Smooth muscle cell of the brain vasculature (primary cell): ENCODE measurements at places on chromosomes 6 and 20.

- no peak for DNase-seq
Observed at GRCh38 chr6:129546702-129547101, 163.3 kb downstream of the ARHGAP18 start.

DNA sequence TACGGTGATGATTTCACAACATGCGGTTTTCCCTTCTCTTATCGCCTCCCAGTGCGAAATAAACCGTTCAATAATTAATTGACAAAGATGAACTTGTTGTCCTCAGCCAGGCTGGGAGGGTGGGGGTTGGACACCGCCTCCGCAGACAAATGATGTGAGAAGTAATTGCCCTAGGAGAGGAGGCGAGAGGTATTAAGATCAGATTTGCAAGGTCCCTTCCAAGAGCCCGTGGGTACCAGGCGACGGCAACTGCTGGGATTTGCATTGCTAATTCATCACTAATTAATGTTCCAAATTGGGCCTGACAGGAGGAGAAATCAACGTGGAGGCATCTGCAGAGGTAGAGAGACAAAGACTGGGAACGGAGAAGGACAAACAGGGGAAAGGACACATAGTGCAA, 90.2 kb upstream of the CCDC167 start:
- DNase-seq, result no peak

DNA sequence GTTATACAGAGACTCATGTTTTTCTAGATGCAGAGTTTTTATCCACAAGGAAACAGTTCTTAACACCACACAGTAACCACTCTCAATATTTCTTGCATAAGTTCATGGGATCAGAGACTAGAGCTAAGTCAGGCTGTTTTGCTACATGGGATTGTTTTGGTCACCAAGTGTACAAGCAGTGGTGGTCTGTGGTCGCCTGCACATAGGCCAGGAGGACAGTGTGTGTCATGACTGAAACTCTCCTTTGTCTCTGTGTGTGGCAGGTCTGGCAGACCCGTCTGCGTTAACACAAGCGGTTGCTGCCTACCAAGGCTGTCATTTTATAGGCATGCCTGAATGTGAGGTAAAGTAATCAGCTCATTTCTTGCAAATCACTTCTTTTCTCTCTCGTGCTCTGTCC, 18.9 kb downstream of the WRNIP1 start:
- DNase-seq, result no peak

DNA sequence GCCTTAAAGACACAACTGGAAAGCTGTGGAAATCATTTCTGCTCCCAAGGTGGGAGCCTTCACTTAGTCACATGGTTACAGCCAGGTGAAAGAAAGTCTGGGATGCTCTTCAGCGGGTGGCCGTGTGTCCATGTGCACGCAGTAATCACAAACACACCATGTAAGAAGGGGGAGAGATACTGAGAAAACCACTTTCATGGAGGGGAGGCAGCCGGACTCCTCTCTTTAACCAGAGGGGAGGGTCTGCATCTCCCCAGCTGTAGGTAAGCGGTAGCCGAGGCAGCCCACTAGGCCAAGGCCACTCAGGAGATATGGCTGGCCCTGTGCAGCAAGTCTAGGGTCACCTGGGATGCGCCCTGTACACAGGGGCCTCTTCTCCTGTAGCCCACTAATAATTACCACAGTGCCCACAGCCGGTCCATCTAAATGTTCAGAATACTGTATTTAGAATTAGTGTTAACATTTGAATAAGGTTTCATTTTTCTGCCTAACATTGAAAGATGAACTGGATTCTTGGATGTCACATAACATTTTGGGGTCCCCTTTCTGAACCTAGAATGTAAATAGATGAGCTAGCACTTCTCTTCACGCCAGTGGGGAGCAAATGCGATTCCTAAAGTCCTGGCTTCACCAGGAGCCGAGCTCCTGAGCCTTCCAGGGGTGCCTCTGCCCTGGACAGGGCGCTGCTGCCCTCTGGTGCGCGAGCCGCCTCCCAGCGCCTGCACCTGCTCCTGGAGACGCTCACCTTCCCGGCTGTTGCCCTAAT, 15.9 kb downstream of the GPR31 start:
- no peak for DNase-seq

DNA sequence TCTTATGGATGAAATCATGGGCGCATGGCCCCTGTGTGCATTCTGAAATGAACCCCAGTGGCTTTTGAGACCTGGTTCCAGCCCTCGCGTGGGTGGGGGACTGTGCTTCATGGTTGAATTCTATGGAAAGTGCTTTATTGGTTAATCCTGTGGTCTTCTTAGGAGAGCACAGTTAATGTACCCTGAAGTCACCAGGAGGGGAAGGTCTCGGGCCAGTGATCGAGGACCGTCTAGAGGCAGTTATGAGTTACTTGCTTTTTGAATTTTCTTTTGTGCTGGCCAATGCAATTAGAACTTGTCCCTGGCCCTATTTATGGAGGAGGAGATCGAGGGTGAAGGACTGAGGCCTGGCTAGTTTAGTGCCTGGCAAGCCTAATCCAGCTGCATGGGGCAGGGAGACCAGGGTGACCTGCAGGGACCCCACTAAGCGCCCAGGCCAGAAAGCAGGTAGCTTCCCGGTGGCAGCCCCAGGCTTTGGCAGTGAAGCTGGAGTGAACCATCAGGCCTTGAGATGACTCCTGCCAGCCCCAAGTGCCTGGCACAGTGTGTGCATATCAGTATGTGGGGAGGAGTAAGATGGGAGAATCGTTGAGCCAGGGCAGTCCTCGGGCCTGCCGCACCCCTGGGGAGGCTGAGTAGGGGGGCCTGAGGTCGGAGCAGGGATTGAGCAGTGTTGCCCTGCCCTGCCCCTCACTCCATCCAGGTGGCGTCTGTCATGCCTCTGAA, 144.6 kb upstream of the RNF24 start:
- no peak for DNase-seq

- DNase-seq, result no peak
Observed at GRCh38 chr6:137489046-137490005, 4.9 kb downstream of the OLIG3 start.
